ENCODE measurements at places on chromosomes 7 and 10.

DNA sequence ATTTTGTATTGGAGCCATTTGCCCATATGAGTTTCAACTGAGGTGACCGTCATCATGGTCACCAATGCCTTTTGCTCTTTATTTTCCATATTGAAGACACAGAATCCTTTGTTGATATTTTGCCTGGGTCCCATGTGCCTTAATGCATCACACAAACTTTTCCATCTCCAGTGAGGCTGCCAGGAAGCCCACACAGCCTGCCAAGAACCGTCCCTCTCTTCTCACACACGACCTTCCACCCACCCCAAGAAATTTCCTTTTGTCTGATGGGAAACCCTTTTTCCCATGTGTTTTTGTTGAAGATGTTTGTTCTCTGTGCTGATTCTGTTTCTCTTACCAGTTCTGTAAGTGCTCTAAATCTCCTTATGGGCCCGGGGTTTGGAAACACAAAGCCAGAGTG lies 168.9 kb downstream of the CSTF2T start:
- no peak for DNase-seq

- DNase-seq = no peak
Observed at GRCh38 chr7:124459101-124460055, 306.2 kb downstream of the GPR37 start.

- DNase-seq = no peak
Observed at GRCh38 chr10:71467161-71467560, 70.4 kb downstream of the CDH23 start.

GRCh38 chr10:10772411-10772810 lies 245.3 kb upstream of the CELF2 start:
- no peak for DNase-seq

- no peak for DNase-seq
Observed at GRCh38 chr10:132590752-132591121, 53.1 kb downstream of the INPP5A start.

GRCh38 chr10:108902619-108903285 lies 1020.6 kb downstream of the XPNPEP1 start:
- DNase-seq = no peak
